Left ventricle myocardium inferior (tissue), 1 donor: ENCODE measurements at places on chromosomes 12 and 14. TPM values are rescaled to one million over a fixed set of nuclear protein-coding genes. Genes with fewer than 3 reads are reported as not detected.

Gene KLHDC2
- 85.3 TPM for total RNA-seq

Gene ACOT4
- total RNA-seq: 0.77 TPM

Gene ENDOU
- total RNA-seq: 0.49 TPM

Gene CCDC38
- total RNA-seq: 0.22 TPM

Gene RNASE13
- total RNA-seq: not detected

Gene CCDC77
- total RNA-seq: 4.8 TPM

Gene TSPAN19
- 0.33 TPM for total RNA-seq

Gene CFAP54
- total RNA-seq: 0.16 TPM

DNA sequence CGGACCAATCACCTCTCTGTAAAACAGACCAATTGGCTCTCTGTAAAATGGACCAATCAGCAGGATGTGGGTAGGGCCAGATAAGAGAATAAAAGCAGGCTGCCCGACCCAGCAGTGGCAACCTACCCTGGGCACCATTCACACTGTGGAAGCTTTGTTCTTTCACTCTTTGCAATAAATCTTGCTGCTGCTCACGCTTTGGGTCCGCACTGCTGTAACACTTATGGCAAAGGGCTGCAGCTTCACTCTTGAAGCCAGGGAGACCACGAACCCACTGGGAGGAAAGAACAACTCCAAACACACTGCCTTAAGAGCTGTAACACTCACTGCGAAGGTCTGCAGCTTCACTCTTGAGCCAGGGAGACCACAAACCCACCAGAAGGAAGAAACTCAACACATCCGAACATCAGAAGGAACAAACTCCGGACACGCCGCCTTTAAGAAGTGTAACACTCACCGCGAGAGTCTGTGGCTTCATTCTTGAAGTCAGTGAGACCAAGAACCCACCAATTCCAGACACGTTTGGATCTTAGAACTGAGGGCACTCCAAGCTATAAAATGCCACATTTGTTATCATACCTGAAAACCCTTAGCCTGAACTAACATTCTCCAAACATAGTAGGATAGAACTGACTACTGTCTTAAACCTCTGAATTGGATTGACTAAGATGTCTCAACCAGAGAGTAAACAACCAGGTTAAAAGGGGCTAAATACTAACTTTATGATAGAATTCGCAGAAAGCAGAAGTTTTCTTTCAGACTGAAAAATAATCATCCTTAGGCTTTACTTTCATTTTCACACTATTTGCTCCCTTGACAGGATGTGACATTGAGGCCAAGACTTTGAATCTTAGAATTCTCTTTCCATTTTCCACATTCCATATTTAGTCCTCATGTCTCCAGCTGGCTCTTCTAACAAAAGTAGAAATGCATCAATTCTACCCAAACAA is 33.6 kb downstream of the CDKL1 start:
- DNase-seq: no peak

DNA sequence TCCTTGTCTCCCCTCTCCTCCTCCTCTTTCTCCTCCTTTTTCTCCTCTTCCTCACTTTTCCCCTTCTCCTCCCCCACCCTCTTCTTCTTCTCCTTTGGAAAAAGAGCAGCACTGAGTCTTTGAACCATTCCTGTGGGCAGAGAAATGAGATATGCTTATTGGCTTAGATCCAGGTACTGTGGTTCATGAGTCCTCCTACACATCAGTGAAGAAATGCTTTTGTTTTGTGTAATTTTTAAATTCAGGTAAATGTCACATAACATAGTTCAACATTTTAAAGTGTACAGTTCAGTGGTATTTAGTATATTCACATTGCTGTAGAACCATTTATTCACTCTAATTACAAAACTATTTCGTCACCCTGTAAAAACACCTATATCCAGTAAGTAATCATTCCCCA is 402.1 kb downstream of the AACS start:
- no peak for DNase-seq

DNA sequence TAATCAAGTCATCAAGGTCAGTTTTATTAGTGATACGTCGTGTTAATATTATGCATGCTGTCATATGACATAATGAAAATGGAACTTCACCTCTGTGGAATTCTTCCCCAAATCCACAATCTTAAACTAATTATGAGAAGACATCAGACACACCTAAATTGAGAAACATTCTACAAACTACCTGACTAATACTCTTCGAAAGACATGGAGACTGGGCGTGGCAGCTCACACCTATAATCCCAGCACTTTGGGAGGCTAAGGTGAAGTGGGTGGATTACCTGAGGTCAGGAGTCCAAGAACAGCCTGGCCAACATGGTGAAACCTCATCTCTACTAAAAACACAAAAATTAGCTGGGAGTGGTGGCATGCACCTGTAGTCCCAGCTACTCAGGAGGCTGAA is 33.3 kb upstream of the KRAS start:
- DNase-seq: no peak

- no peak for DNase-seq
Measured at GRCh38 chr14:27553790-27554189, 956.0 kb upstream of the NOVA1 start.

DNA sequence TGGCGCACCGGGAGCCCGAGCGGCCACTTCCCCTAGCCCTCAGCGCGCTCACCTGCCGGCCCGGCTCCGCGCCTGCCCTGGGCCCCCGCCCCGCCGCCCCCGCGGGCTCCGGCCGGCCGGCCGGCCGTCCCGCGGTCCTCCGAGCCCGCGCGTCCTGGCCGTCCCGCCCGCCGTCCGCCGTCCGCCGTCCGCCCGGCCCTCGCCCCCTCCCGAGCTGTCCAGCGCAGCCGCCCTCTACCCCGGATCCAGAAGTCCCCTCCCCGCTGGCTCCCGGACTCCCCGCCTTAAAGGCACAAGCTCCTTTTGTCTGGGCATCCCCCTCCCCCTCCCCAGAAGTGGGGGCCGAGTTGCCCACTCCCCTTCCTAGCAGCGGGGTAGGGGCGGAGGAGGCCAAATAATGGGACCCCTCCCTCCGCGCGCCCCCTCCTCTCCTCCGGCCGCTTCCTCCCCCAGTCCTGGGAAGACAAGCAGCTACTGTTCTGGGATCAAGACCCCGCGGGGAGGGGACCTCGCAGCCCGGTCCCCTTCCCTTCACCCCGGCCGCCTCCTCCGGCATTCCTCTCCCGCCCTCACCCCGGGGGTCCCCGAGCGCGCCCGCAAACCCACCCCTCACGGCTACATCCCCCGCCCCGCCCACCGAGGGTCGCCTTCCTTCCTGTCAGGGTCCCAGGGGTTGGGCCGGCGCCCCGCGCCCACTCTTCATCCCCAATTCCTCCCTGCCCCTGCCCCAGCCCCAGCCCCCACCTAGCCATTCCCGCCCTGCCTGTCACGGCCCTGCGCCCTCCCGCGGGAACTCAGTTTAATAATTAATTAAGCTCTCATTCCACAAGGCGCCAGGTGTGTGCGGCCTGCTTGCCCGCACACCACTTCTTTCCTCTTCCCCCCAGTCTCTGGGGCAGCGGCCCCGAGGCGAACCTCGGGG is at the start of gene ADCY6:
Gene ADCY6, minus strand, starts transcription at position 236 of the 922 bp plus-strand sequence. CDS start 5,655 bp downstream, outside the sequence.
- DNase-seq: peak; percentile 85

DNA sequence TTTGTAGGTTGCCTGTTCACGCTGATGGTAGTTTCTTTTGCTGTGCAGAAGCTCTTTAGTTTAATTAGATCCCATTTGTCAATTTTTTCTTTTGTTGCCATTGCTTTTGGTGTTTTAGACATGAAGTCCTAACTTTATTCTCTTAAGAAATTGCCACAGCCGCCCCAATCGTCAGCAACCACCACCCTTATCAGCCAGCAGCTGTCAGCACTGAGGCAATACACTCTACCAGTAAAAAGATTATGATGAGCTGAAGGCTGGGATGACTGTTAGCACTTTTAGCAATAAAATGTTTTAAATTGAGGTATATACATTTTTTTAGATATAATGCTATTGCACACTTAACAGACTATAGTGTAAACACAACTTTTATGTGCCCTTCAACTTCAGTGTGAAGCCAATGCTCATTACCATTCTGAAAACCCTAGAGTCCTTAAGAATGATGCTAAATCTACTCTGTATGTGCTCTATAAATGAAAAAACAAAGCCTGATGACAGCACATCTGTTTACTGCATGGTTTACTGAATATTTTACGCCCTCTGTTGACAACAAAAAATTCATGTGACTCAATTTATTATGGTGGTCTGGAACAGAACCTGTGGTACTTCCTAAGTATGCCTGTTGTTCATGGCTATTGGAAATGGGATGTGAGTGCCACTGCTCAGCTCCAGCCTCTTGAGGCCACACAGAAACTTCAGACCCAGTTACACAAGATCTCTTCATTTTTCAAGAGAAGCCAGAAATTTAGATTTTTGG is 197.4 kb downstream of the DUSP6 start:
- DNase-seq: no peak

GRCh38 chr14:88848571-88848970 is 24.1 kb downstream of the TTC8 start:
- DNase-seq: no peak

- no peak for DNase-seq
Measured at GRCh38 chr12:79344855-79345847, 345.6 kb downstream of the PAWR start.

- no peak for DNase-seq
Measured at GRCh38 chr14:106021832-106022231, 495.4 kb downstream of the TMEM121 start.

GRCh38 chr14:99850709-99851108 is 57.5 kb downstream of the EML1 start:
- no peak for DNase-seq

DNA sequence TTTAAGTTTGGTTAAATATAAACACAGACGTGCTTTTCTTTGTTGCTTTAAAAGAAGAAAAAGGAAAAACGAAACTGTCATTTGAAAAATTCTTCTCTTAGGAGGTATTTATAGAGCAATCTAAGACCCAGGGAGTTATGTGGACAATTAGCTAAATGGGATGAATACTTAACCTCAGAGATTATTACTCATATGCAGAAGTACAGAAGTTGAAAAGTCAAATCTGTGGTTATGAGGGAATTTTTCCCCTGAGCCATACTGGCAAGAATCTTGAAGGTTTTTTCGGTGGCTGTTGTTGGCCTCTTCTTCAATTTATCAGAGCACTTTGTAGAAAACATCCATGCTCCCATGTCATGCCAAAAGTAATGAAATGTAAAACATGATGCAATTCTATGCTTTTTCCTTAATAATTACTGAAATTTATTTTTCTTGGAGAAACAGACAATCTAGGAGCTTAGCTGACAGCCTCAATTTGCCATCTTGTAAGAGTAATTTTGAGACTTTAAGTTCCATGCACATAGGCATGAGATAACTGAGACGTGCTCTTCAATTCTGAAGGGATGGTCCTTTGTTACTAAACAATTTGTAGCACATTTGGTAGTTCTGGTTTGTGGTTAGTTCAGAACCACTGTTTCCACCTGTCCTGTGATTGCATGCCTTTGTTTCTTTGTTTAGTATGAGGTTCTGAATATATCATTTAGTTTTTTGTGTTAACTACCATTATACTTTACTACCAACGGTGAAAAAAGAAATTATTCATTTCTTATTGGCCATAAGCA is 126.6 kb downstream of the BCAT1 start:
- DNase-seq: no peak

GRCh38 chr12:127912035-127912665 is 354.8 kb upstream of the TMEM132C start:
- DNase-seq: no peak

DNA sequence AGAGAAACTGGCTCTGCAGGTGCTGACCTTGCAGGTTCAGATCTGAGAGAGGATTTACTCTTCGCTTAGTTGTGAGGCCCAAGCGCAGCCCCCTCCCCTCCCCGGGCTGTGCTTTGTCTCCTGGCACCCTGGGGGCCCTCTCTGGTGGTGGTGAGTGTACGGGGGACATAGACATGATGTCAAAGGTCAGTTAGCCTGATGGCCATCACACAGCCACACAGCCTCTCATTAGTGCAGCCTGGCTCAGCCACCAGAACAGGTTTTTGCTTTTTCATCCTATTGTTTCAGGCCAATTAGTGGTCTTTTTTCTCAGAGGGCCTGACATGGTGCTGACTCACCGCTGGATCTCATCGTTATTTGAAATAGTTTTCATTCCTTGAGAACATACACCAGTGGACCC is 437.9 kb downstream of the AACS start:
- DNase-seq: no peak

DNA sequence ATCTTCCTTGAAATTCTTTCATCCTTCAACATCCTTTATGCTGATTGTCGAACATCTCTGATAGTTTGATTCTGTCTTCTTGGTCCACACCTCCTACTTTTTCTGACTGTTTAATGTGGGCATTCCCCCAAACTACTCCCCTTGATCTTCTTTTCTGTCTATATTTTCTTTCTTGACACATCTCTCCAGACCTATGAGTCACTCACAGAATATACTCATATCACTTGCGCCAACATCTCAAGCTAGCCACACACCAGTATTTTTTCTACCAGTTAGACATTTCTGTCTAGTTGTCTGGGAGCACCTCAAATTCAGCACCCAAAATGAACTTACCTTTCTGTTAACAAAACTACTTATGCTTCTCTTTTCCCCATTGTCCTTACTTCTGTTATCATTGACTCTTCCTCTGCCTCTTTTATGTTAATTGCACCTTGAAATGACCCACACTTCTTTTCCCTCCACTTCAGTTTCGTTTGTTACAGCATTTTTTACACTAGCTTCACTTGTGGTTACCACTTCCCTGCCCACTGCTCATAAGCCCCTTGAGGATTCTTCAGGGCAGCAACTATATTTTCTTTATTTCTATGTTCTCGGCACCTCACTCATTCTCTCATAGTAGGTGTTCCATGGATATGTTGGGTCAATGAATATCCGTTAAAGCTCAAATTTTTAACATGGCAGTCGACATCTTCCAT is 33.5 kb downstream of the TSHR start:
- DNase-seq: no peak

- no peak for DNase-seq
Measured at GRCh38 chr12:94560431-94561221, 89.7 kb downstream of the TMCC3 start.

GRCh38 chr12:40248034-40248433 is 23.2 kb downstream of the LRRK2 start:
- no peak for DNase-seq

- no peak for DNase-seq
Measured at GRCh38 chr14:85915711-85916110, 385.8 kb downstream of the FLRT2 start.

GRCh38 chr14:71856199-71856919 is 75.9 kb upstream of the RGS6 start:
- no peak for DNase-seq

DNA sequence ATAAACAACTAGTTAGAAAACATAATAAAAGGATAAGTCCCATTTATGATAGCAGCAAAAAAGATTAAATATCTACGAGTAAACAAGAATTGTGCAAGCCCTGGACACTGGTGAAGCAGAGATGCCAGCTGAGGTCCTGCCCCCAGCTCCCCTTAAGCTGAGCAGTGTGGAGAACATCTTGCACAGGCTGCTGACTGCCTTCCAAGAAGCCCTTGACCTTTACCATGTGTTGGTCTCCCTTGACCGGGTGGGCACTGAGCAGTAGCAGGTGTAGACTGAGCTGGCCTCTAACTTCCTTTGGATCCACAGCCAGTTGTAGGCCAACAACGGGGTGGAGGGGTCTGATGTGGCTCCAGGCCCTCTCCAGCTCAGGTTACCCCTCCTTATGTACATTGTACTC is 47.7 kb upstream of the PAPLN start:
- no peak for DNase-seq

GRCh38 chr12:105358789-105359188 is 28.3 kb downstream of the C12orf75 start:
- no peak for DNase-seq
